Stimulated activated CD8-positive, alpha-beta memory T cell treated with anti-CD3 and anti-CD28 coated beads, Interleukin-4, amount 100 ng/mL, for 24 hours (primary cell): ENCODE measurements at places on chromosomes 1 and 21.
A peak's percentile ranks its signal among the peaks of the same experiment; 100 is the strongest.

DNA sequence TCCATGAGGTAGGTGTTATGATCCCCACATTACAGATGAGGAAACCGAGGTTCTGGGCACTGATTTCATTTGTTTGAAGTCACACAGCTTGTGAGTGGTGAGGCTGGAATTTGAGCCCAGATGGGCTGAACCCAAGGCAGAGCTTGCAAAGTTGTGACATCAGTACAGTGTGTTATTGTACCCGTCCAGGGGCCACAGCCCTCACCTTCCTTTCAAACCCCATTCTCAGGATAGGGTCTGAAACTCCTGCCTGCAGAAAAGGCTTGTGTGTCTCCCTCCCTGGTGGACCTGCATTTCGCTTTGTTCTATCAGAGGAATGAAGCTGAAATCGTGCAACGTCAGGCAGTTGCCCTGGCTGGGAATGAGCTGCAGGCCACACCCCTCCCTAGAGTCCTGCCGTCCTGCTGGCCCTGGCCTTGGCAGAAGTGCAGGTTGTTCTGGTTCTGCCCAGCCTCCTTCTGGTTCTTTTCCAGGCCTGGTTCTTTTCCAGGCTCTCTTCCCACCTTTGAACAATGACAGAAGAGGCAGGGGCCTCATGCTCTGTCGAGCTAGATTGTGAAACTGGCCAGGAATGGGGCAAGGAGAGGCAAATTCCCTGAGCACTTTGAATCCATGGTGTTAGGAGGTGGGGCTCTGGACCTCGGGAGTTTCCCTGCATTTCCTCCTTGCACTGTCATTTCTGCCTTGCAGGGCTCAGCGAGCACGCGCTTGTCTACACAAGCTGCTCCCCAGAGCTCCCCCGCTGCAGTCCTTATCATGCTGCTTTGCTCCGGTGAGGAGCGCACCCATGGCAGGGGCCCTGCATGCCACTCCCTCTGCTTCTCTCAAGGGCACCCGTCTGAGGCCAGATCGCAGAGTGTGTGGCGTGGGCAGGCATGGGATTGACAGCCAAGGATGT is 8.2 kb upstream of the MYOM3 start:
- no peak for DNase-seq

GRCh38 chr1:31669786-31670592 is 25.3 kb upstream of the PEF1 start:
- no peak for DNase-seq

GRCh38 chr1:244157731-244158438 is 106.8 kb downstream of the ZBTB18 start:
- DNase-seq, result no peak

DNA sequence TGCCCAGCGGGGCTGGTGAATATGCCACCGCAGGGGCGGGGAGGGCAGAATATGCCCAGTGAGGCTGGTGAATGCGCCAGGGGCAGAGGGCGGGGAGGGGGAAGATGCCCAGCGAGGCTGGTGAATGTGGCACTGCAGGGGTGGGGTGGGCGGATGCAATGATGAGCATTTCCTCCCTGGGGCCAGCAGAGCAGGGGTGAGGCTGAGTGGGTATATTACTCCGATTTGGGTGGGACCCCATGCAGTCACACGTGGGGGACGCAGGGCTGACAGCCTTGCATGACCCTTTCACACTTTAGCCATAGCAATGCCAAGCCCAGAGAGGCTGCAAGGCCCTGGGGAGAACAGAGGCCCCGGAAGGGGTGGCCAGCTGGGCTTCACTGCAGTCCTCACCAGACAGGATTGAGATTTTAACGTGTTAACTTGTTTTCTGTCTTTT is 9.3 kb upstream of the SLX9 start:
- no peak for DNase-seq

DNA sequence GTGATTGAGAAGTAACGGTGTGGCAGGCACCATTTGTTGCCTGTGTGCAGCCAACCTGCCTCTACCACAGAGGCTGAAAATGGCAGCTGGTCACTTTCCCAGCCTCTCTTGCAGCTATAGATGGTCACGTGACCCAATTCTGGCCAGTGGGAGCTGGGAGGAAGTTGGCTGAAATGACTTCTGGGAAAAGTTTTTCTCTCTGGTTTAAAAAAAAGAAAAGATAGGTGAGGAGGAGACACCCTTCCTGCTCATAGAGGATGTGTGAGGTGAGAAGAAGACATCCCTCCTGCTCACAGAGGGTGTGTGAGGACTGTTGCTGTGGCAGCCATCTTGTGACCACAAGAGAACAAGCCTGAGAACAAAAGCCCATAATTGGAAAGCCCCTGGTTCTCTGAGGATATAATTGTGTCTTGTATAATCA is 122.8 kb downstream of the SYF2 start:
- no peak for DNase-seq

GRCh38 chr1:159132271-159132881 is 39.0 kb upstream of the CADM3 start:
- DNase-seq, result peak; percentile 57

- peak; percentile 72 for DNase-seq
These were observed 3.1 kb upstream of the SELENON start for GRCh38 chr1:25796811-25797458.

DNA sequence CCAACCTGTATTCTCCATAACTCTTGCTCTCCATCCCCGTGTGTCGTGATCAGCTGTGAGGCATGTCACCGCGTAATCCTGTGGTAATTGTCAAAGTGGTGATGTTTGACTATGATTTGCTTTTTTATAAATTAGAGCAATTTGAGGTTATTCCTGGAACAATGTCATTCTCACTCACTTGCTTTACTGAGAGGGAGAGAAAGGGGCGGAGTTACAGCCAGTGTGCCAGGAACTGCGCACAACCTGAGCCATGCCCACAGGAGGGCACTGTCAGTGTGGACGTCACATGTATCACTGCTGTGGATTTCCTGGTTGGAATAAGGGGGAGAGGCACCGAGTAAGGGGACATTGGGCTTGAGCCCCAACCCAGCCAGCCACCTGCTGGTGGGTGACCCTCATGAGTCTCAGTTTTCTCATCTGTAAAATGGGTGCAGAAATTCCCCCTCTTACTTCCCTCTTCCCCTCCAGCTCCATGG is 6.9 kb downstream of the ADGRB2 start:
- no peak for DNase-seq

- DNase-seq, result no peak
These were observed 28.2 kb upstream of the PRDX6 start for GRCh38 chr1:173448945-173449344.

DNA sequence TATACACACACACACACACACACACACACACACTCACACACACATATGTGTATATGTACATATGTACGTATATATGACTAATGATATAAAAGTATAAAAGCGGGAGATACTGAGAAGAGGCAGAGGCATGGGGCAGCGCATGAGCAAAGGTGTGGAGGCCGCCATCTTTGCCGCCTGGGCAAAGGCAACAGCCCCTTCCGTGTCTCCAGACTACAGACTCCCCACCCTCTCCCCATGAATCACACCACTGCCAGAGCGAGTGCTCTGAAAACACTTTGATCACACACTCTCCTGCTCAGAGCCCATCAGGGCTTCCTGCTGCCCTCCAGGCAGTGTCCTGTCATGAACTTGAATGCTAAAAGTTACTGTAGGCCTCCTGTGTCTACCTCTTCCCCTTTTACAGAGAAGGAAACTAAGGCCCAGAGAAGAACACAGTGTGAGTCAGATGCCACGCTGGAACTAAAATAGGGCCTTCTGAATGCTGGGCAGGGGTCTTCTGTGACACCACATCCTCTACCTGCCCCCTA is 54.7 kb upstream of the SSBP3 start:
- DNase-seq, result no peak

- DNase-seq, result no peak
These were observed 57.4 kb downstream of the B3GALT5 start for GRCh38 chr21:39669976-39670661.

DNA sequence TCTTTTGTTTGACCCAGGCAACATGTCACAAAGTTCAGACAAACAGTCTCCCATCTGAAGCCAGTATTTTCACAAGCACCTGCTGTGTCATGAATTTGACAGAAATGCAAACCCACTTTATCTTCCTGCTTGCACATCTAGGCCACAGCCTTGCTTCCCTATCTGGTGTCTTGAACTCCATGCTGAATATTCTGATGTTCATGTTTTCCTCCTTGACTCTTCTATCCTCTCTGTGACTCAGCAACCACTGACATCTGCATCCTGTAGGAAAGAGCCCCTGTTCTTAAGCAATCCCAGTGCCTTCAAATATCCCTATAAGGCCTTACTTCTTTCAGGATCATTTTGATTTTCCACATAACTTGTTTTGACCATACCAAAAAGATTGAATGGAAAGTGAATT is 6.5 kb downstream of the CD55 start:
- DNase-seq, result no peak

GRCh38 chr1:9161342-9161741 is 32.4 kb upstream of the GPR157 start:
- no peak for DNase-seq

DNA sequence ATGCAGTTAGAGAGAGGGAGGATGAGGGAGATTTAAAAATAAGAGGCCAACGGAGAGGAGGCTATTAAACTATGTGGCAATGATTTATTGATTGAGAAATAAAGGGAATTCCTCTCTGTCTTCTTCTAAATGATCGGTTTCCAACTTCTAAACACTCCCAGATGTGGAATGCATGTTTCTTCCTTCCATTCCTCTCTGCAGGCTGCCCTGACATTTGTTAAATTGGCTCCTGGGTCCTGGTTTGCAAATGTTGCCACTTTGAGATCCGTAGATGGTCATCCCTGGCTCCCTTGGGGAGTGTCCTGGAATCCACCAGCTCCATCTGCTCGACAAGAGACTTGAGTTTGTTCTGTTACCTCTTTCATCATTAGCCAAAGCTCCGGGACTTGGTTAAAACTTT is 10.3 kb upstream of the C1orf198 start:
- DNase-seq, result no peak

- DNase-seq, result no peak
These were observed 151.0 kb downstream of the CDC7 start for GRCh38 chr1:91651661-91652071.

- DNase-seq, result no peak
These were observed 110.1 kb downstream of the FOXD2 start for GRCh38 chr1:47547753-47548573.

GRCh38 chr21:42862774-42863503 is 16.4 kb downstream of the WDR4 start:
- DNase-seq, result no peak
